Activated naive CD4-positive, alpha-beta T cell (primary cell): ENCODE measurements at places on chromosomes 1 and 21.

GRCh38 chr1:235077571-235078479 is 50.8 kb downstream of the TOMM20 start:
- no peak for DNase-seq

DNA sequence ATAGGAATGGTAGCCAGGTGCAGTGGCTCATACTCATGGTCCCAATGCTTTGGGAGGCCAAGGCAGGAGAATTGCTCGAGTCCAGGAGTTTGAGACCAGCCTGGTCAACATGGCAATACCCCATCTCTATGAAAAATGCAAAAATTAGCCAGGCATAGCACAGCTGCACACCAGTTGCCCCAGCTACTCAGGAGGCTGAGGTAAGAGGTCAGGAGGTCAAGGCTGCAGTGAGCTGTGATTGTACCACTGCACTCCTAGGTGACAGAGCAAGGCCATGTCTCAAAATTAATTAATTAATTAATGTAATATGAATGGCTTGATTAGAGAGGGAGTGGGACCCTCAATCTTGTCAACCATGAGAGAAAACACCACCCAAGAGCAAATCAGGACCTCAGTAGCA is 198.7 kb upstream of the DUSP10 start:
- DNase-seq = no peak

GRCh38 chr21:45640888-45641479 is 2.5 kb upstream of the PCBP3 start:
- DNase-seq = no peak

- no peak for DNase-seq
These were observed 149.6 kb upstream of the SGIP1 start for GRCh38 chr1:66384258-66384921.

GRCh38 chr1:113042285-113043143 is 30.5 kb upstream of the LRIG2 start:
- no peak for DNase-seq

GRCh38 chr1:212753749-212754148 is 37.8 kb downstream of the NSL1 start:
- no peak for DNase-seq

GRCh38 chr1:998995-999724 is 737 bp downstream of the HES4 start:
- no peak for DNase-seq
